ENCODE measurements at places on chromosomes 11 and 22.
A peak's percentile ranks its signal among the peaks of the same experiment; 100 is the strongest.

DNA sequence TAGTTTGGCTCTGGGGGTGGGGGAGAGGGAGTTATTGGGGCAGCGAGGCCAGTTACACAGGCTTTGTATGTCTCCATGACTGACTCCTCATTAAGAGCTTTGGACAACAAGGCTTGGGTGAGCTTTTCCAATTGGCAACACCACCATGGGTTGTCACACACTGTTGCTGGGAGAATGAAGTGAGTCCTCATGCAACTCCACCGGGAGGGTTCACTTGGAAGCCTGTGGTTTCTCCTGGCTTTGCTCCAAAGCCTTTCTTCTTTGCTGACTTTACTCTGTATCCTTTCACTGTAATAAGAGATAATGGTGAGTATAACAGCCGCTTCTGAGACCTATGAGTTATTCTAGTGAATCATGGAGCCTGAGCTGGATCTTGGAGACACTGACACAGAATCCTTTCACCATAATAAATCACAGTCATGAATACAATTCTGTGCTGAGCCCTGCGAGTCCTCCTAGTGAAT lies 24.9 kb downstream of the EIF3F start:
- DNase-seq: no peak

GRCh38 chr11:126398721-126399120 lies 43.2 kb downstream of the ST3GAL4 start:
- no peak for DNase-seq

DNA sequence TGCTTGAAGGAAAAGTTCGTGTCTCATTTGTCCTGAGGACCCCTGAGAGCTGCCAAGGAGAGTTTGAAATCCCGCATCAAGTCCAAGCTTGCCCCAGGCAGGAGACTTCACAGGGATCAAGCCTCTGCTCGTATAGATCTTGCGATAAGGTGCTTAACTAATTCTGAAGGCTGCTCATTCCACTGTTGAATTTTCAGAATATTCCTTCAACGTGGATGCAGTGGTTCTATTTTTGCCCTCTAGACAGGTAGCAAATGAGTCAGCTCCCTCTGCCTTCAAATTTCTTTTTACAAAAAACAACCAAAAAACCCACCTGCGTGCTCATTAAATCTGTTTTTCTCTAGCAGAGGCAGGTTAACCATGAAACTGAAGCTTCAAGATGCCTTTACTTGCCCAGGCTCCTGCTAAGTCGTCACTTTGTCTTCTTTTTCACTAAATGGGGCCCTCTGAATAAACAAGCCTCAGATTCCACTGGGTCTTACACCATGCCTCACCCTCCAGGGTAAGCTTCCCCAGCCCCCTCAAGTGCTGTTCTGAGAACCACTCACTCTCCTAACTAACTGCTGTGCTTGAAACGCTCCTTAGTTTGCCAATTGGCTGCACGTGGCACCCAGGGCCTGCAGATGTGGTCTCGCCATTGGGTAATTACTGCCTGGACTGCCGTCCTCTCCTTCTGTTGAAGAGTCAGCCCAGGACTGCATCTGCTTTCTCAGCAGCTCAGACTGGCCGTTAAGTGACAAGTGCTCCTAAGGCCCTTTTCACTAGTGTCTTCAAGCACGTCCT lies 105.0 kb downstream of the TRPC6 start:
- DNase-seq: no peak

GRCh38 chr11:34261095-34261494 lies 96.7 kb downstream of the ABTB2 start:
- no peak for DNase-seq

DNA sequence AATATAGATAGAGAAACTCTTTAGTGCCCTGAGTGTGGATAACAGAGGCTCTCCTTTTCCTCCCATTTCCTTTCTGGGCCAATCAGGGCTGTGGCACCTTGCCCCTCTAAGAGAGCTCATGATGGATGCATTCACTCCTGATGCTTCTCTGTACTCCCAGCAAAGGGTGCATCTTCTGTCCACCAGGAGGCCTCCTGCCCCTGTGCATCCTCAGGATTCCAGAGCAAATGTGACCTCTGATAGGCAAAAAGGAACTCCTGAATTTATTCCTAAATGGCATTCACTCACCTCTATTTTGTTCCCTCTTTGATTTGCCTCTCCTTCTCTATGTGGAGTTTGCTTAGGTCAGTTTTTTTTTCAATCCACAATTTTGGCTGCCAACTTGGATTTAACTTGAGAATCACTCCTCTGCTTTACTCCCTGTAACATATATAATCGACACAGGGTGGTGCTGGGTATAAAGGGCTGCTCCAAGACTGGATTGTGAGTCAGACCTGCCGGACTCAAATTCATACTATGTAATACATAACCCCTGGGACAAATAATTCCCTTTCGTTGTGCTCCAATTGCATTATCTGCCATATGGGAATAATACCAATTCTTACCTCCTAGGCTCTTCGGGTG lies 1.1 kb upstream of the MRGPRX4 start:
- no peak for DNase-seq

DNA sequence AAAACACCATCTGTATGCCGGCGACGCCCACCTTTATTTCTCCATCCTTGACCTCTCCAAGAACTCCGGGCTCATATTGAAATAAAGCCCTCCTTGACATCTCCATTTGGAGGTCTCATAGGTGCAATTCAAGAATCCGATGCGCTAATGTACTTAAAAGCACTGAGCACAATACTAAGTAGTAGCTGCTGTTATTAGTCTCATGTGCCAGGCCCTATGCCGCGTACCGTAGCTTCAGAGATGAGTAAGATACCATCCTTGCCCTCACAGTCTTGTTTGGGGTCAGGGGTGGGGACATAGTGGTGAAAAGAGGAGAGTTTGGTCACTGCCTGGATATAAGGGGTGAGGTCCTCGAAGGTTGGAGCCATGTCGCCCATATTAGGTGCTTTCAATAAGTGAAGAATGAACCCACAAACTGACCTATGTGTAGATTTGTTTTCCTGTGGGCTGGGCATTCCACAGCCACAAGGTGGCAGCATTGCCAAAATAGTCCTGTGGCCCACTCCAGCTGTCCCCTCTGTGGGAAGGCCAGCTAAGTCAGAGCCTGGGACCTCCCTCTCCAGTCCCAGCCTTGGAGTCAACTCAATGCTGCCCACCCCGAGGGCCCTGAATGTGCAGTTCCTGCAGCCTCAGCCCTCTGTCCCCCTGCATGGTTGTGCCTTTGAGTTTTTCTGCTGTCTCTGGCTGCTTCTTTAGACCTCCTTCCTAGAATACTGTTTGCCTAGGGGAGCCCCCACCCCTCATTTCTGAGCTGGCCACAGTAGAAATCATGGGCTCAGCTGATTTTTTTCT lies 6.5 kb downstream of the DCPS start:
- peak; percentile 81 for DNase-seq

GRCh38 chr11:134670247-134670782 lies 258.3 kb upstream of the B3GAT1 start:
- DNase-seq: peak; percentile 57

GRCh38 chr11:50077526-50077925 lies 44.9 kb downstream of the OR4C45 start:
- DNase-seq: no peak

GRCh38 chr11:10895285-10895684 lies 37.4 kb upstream of the ZBED5 start:
- no peak for DNase-seq

DNA sequence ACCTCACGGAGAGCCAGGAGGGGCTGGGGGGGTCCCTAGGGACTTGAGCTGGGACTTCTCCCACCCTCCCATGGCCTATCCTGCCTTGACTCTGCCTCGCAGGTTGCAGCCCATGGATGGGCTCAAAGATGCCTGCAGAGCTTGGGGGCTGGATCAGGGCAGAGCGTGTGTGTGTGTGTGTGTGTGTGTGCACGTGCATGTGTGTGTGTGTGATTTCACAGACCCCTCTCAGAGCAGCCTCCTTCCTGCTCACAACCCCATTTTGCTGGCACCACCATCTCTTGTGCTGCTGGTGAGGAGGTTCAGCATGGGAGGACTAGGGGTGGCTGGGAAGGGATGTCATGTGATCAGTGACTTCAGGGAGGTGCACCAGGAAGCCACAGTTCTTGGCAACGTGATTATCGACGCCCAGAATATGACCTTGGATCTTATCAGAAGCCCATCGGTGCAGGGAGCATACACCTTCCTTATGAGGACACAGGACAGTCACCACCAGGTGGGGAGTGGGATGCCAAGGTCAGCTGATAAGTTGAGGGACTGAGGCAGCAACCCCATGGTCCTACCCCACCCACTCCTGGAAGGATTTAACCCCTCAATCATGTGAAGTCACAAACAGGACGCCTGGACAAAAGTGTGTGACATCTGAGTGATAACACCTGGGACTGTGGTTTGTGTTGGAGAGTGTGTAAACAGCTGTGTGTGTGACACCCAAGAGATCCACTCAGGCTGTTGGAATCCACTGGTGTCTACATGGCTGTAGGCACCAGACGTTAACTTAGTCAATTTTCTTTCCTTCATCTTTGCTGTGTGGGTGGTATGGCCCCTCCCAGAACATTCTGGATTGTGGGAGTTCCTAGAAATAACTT lies 1.8 kb upstream of the NAALADL1 start:
- DNase-seq: no peak

GRCh38 chr11:9344061-9344680 lies 29.8 kb upstream of the TMEM41B start:
- no peak for DNase-seq

DNA sequence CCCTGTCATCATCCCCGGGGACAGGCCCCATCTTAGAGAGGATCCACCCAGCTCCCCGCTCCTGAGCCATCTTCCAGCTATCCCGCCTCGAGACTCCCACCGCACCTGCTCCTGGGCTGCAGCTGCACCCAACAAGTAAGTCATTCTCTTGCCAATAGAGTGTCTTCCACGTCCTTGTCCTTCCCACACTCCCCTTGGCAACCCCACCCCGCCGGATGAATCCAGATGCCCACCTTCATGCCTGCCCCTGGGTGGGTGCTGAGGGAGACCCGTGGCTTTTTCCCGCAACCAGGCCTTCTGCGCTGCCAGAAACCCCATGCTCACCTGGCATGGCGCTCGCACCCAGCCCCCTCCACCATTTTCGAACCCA lies 11.1 kb upstream of the C11orf24 start:
- DNase-seq: no peak

- no peak for DNase-seq
These were observed 950 bp downstream of the FERMT3 start for GRCh38 chr11:64207256-64208085.

GRCh38 chr22:29155966-29156365 lies 49.7 kb upstream of the EMID1 start:
- no peak for DNase-seq

GRCh38 chr11:35282221-35282882 lies 137.0 kb downstream of the SLC1A2 start:
- DNase-seq: no peak

DNA sequence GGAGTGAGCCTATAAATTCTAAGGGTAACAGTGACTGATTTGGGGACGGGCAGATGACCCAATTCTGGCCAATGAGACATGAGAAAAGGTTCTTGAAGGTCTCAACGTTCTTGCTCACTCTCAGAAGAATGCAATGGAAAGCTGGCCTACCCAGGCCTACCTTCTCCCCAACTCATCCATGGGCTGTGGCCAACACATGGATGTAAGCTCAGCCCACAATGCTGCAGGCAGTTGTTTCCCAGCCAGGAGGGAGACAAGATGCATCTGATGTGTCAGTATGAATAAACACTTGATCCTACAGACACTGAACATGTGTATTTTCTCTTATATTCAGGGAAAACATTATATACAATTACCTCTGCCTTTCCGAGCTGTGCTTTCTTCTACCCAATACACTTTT lies 24.4 kb downstream of the PI4KA start:
- no peak for DNase-seq

GRCh38 chr11:106021181-106021966 lies 666 bp downstream of the MSANTD4 start:
- no peak for DNase-seq

DNA sequence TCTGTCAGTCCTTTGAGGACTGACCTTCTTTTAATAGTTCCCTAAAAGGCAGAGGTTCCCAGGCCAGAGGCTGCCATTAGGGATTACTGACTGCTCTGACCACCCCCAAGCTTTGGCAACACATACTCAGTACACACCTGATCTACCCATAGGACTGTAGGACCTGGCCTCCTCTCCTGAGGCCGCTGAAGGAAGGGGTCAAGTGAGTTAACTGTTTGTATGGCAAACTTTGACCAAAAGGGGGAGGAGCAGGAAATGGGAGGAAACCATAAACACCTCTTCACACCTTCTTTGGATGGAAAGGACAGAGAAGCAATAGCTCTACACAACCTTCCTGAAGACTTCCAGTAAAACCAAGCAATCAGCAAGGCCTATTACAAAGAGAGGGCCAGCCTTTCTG lies 104.0 kb downstream of the APOL5 start:
- DNase-seq: no peak

Data from type B pancreatic cell (in vitro differentiated cells).